ENCODE measurements at places on chromosomes 1 and 21.

- DNase-seq: no peak
Measured at GRCh38 chr21:34147792-34148418, 74.5 kb downstream of the MRPS6 start.

DNA sequence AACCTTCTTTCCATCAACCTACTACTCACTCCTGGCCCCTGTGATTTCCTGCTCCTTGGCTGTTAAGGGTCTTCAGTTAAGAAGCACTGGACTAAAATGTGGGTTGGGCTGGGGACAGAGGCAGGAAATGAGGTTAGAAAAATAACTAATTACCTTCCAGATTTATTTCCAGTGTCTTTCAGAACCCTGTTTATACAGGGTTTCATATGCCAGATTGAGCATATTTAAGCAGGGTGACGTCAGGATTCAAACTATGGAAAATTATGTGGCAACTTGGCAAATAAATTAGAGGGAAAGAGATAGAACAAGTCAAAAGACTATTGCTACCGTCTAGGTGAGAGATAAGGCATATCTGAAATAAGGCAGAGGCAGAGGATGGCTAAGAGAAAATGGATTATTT, 11.7 kb upstream of the MCOLN3 start:
- no peak for DNase-seq

GRCh38 chr1:93680420-93681100, 1.1 kb downstream of the BCAR3 start:
- DNase-seq: no peak

GRCh38 chr21:33976082-33977016, 60.7 kb upstream of the ATP5PO start:
- peak; percentile 21 for DNase-seq

GRCh38 chr1:234531151-234531635, 52.2 kb upstream of the TARBP1 start:
- DNase-seq: no peak

DNA sequence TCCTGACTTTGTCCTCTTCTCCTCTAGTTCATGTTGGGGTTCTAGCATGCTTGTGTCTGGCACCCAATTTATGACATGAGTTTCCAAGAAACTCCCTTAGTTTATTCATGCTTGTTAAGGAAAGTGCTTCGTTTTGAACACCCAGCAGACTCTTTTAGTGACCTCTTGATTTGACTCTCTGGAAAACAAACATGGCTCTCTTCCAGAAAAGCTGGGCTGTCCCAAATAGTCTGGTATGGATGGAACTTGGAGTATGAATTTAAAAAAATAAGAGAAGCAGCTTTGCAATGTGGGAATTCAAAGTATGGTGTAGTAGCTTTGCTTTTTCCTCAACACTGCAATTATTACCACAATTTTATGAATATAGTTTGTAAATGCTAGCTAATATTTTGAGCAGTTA, 143.4 kb upstream of the C8B start:
- DNase-seq: no peak
